ENCODE measurements at places on chromosomes 12 and 14.

GRCh38 chr12:108764540-108765288, 33.4 kb upstream of the CORO1C start:
- DNase-seq, result no peak

DNA sequence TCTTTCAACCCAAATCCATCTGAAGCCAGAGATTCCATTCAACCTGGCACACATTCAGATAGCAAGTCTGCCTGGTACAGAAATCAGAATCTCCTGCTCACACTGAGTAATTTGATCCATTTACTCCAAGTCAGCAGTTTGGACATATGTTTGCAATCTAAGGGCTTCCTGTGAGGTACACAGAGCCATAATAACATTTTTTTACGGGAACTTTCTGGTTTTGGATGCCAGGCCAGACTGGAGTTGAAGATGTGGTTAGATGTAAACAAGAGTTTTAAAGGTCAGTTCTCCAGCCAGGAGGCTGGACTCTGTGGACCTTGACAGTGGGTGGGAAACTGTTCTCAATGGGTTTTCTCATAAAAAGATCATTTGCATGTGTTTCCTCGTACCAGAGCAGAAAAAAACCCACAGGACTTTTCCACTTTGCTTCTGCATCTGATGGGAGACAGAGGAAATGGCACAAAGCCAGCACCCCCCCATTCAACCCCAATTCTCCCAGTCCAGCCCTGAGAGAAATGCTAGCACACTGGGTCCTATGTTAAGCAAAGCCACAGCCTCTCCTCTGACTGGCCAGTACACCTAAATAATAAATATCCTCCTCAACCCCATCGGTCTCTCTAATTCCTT, 17.7 kb upstream of the TSPAN11 start:
- peak; percentile 95 for DNase-seq

DNA sequence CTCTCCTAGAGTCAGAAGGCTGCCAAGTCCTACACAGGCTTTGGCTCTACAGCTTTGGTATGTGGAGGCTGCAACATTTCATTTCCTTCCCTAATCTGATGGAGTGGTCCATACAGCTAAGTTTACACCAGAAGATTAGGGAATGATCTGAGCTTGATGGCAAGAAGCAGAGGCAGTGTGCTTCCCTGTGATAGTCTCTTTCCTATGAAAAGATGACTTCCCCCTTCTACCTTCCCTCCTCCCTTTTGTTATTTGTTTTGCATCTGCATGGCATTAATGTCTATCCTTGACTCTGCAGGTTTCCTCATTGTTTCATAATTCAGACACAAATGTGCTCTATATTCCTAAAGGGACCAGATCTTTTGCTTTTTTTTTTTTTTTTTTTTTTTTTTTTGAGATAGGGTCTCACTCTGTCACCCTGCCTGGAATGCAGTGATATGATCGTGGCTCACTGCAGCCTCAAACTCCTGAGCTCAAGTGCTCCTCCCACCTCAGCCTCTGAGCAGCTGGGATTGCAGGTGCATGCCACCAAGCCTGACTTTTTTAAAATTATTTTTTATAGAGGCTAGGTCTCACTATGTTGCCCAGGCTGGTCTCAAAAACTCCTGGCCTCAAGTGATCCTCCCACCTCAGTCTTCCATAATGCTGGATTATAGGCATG, 76.3 kb downstream of the GRIP1 start:
- no peak for DNase-seq

- DNase-seq, result peak; percentile 85
Measured at GRCh38 chr12:1117970-1118563, 127.0 kb downstream of the ERC1 start.

DNA sequence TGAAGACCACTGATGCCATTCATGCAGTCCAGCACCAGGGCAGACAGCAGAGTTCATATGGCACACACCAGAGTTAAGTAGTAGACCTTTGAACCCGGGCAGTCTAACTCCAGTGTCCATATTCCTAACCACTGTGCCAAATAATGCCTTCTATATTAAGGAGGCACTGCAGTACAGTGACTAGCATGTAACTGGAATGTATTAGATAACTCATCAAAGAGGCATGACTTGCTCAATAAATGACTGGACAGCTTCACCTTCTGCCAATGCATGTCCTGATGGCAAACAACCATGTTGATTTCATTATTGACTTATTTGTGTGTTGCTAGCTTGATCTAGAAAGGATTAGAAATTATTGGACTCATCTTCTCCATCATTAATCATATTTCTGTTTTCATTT, 40.2 kb downstream of the DACT1 start:
- no peak for DNase-seq

DNA sequence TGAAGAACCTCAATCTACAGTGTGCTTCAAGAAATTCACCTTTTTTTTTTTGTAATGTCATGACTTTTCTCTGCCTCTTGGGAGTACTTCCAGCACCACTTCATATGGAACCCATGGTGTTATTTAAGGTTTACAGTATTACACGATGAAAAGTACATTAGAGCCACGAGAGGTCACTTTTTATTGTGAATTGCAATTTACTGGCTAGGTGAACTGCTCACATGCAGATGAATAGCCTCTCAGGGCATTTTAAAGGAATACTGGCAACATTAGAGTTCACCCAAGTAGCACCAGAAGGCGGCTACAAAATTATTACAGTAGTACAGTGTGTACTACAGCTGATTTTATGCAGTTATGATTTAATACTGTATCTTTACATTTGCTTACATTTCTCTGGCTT, 99.1 kb upstream of the PPP4R3A start:
- DNase-seq, result no peak

GRCh38 chr12:46550266-46550879, 177.8 kb upstream of the SLC38A2 start:
- no peak for DNase-seq

- DNase-seq, result no peak
Measured at GRCh38 chr12:52274521-52275120, at the start of gene KRT86. TSS of gene KRT86 (plus strand) at chr12:52274645. CDS start at chr12:52301917, 27,272 bp downstream.

DNA sequence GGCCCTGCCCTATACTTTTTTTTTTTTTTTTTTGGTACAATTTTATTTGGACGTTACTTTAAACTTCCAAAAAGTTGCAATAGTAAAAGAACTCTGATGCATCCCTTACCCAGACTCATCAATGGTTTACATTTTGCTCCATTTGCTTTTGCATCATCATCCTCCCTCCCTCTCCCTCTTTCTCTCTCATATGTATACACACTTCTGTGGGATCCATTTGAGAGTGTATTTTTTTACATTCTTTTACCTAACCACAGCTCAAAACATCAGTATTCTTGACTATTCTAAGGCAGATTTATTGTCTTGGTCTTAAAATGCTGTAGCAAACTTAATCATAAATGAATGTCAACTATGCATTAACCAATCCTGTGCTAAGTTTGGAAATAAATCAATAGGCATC, 111.6 kb downstream of the PRICKLE1 start:
- DNase-seq, result no peak

DNA sequence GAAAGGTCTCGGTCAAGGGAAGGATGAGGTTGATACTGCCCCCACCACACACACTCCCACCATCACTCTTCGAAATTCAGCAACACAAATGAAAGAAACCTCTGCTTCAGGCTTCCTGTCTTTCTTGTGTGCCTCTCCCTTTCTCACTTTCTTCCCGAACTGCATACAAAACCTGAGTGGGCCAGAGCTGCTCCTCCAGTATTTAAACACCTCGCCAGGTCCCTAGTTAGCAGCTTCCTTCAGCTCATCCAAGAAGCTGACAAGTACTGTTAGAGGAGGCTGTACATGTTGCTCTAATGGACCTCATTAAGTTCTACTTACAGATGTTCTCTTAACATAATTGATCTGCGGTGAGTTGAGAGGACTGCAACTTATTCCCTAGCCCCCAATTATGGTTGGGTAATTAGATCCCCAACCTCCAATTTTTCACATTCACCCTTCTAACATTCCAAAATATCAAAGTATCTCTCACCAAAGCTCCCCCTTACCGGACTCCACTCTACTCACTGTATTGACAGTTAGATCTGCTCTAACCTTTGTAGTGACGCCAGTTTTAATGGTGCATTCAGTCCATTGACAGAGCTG, 4.1 kb upstream of the LMO3 start:
- no peak for DNase-seq

DNA sequence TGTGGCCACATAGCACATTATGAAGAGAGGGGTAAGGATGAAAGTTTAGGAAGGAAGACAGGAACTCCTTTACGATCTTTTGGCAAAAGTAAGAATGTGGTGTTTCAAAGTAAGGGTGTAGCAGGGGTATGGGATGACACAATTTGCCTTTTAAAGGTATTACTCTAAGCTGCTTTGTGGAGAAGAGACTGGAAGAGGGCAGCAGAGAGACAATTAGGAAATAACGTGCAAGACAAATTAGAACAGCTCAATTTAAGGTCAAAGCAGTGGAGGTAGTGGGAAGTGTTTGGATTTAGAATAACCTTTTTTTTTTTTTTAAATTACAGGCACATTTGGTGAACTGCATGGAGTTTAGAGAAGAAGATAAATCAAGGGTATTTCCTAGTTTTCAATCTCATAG, 342.6 kb downstream of the NOVA1 start:
- peak; percentile 34 for DNase-seq

- no peak for DNase-seq
Measured at GRCh38 chr12:79299447-79300198, 391.1 kb downstream of the PAWR start.

DNA sequence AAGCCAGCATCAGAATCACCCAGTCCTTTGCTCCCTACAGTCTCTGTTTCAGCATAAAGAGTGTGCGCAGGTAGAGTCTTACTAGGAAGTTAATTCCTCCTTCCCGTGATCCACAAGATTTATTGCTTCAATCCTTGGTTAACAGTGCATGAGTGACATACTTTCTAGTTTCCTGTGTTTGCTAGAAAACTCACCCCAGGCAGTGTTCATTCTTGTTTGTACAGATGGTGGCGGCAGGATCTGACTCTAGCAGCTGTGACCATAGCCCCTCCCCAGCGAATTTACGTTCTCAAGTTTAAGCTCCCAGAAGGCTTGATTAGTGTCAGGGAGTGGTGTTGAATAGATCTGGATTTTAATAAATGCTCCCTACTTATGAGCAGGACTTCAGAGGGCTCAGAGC, 75.9 kb upstream of the ANO2 start:
- DNase-seq, result peak; percentile 19

DNA sequence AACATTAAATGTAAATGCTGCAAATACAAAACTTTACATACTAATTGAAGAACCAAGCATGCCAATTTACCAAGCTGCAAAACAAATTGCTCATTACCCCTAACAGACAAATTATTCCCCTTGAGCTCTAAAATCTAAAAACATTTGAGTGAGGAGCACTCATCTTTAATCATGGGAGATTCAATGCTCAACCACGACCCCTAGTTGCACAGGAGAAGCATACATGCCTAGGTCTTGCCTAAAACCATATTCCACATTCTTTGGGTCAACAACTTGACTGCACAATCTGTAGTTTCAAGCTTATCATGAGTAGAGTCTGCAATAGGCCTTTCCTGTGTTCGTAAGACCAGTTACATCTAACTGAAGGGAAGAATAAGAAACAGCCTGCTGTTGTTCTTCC, 69.7 kb downstream of the MGAT4C start:
- no peak for DNase-seq

GRCh38 chr12:30826276-30826675, 71.5 kb upstream of the CAPRIN2 start:
- no peak for DNase-seq

- DNase-seq, result peak; percentile 59
Measured at GRCh38 chr12:21774358-21775132, at the start of gene KCNJ8. TSS of gene KCNJ8 (minus strand) at chr12:21774706. CDS start at chr12:21773616, 1,090 bp downstream.

GRCh38 chr14:93281937-93282336, 50.9 kb downstream of the BTBD7 start:
- no peak for DNase-seq

DNA sequence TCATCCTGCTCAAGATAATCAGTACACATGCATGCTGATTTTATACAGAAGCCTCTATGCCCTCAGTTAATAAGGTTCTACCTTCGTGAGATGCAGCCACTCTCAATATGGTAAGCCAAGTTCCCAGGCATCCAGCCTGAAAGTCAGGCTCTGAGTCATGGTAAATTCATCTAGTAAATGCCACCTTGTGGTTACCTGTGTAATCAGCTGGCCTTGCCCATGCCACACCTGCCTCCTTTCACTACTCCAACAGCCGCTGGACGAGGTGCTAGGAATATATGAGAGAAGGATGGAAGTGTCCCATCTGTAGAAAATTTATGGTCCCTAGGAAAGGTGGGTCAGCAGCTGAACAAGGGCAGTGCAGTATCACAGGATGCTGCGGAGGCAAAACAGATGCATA, 207.3 kb downstream of the SSPN start:
- DNase-seq, result no peak

- DNase-seq, result peak; percentile 12
Measured at GRCh38 chr12:87728931-87729593, 300.1 kb downstream of the C12orf50 start.

DNA sequence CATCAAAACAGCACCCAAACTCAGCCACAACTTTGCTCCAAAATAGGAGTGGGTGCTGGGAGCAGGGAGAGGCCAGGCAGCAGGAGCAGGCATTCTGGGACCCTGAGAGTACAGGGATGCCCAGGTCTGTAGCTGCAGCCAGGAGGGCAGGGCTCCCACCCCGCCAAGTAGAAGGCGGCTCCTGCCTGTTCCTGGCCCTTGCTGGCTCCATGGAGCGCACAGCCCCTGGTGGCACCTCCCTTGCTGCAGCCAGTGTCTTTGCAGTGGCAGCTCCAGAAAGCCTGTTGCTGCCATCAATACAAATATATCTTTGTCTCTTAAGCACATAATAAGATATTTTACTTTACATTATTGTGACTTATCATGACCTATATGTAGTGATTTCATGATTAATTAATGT, 1096.5 kb downstream of the FSCB start:
- DNase-seq, result no peak

- peak; percentile 7 for DNase-seq
Measured at GRCh38 chr14:42130815-42131214, 524.1 kb downstream of the LRFN5 start.

DNA sequence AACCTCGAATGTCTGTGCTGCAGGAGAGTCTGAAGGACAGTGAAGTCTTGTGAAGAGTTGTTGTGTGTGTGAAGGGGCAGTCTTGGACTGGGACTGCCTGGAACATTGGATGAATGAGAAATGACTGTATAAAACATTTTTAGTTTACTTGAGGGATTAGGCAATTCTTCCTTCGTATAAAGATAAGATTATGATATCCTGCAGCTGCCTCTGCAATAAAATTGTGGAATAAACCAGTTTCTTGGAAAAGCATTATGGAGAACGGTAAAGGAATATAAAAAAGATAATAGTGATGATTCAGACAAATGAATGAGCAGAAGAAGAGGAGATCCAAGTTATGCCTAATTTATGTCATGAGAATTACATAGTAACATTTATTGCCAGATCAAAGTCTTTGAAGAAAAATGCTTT, 30.9 kb upstream of the LUM start:
- peak; percentile 65 for DNase-seq

DNA sequence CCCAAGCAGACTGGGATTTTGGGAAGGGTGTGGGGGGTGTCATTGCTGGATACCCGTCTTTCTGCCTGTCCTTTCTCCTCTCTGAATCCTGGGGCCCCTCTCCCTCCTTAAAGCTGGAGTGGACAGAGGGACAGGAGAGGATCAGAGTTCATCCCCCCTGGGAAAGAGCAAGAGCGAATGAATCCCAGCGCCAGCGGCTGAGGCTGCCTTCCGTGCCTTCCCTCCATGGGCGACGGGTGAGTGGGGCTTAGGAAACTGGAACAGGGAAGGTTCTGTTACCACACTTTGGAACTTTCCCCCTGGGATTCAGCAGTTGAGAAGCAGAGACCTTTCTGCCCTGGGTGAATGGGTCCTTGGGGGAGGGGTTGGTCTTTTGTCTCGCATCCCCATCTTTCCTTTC, 16.2 kb upstream of the RIN3 start:
- DNase-seq, result no peak

All from adipocyte (in vitro differentiated cells).